ENCODE measurements at places on chromosomes 5 and 9.

GRCh38 chr5:84382363-84383295 lies 2.1 kb downstream of the EDIL3 start:
- no peak for DNase-seq

DNA sequence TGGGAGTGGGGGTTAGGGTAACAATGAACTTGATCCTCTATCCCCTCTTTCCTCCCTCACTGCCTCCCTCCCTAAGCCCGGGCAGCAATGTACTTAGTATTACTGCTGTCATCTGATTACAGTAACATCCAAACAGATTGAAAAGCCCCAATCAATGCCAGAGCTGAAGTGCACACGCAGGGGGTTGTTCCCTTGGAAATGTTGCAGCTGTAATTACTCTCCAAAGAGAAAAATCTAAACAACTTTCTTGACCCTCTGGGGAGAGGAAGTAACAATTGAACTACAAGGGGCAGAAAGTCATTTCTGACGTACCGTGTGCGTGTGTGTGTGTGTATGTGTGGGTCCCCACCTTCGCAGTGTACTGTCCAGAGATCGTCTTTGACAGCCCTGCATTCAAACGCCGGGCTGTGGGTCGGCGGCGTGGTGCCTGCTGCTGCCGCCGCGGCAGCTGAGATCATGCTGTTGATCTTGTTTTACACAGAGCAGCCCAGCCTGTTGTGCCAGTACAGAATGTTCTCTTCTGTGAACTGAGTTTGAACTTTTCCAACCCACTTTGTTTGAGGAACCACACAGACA lies 66.0 kb upstream of the KLF9 start:
- peak; percentile 41 for DNase-seq

GRCh38 chr5:117623042-117623805 lies 1048.6 kb upstream of the SEMA6A start:
- DNase-seq: no peak

DNA sequence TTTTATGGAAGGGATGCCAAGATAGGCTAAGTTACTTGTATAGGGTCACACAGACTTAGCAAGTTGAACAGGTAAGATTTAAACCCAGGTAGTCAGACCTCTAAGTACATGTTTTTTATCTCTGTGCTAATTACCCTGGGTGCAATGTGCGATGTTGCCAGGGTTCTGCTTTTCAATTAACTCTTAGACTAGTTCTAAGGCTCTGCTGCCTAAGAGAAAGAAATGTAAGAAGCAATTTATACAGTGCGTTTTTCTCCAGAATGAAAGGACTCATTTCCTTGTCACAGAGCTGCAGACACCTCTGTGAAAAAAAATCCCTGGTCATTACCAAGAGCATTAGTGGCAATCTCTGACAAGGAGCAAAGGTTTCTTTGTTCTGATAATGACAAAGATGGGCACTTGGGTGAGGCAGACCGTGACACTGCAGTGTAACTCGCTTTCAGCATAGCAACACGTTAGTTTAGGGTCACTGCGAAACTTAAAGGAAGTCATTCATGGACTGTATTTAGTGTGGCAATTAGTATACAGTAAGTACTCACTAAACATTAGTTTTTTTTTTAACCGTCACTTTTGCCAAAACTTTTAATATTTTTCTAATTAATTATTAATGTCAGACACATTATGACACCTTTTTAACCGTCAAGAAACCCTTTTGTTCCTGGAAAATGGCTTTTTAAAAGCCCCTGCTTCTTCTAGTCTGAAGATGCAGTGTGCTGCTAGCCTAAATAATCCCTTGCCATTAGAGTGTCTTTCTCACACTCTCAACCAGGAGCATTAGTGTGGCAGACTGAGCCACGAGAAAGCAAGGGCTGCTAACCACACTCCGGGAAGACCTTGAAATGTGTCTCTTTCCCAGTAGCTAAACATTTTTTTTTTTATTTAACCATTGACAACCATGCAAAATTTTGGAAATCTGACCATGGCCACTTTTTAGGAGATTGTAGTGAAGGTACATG lies 520.0 kb upstream of the C9orf72 start:
- no peak for DNase-seq

- no peak for DNase-seq
Observed at GRCh38 chr5:174520420-174521396, 203.7 kb upstream of the MSX2 start.

DNA sequence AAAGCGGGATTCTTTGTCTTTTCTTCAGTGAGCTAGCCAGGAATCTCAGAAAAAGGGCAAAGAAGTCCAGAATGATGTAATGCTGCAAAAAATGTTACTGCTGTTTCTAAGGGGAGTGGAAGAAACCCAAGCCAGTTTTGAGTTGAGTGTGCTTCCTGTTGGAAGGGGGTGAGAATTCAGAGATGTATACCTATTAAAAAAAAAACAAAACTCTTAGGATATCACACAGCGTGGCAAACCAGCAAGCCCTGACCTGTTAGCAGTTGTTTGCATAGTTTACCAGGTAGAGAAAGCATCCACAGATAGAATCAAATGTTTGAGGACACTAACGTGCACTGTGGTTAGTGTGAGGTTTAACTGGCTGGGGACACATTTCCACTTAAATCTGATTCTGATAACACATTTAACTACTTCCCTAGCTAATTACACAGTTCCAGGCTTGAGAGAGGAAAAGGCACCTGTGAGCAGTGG lies 11.4 kb downstream of the BASP1 start:
- no peak for DNase-seq

DNA sequence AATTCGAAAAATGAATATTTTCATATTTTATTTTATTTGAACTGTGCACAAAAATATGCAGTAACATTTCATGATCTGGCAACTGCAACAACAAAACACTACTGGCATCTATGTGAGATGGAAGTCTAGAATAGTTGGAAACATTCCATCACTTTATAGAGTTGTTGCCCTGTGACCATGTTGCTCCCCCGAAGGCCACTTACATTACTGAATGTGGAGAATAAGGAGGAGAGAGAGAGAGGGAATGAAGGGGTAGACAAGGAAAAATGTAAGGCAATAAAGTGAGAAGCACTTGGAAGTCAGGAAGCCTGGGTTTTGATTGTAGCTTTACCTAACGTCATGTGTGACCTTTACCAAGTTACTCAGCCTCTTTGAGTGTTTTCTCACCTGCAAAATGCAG lies 437.2 kb upstream of the EDIL3 start:
- no peak for DNase-seq

GRCh38 chr5:180807046-180807445 lies 4.4 kb upstream of the MGAT1 start:
- no peak for DNase-seq

GRCh38 chr5:141674747-141675146 lies 7.3 kb downstream of the ARAP3 start:
- DNase-seq: no peak

DNA sequence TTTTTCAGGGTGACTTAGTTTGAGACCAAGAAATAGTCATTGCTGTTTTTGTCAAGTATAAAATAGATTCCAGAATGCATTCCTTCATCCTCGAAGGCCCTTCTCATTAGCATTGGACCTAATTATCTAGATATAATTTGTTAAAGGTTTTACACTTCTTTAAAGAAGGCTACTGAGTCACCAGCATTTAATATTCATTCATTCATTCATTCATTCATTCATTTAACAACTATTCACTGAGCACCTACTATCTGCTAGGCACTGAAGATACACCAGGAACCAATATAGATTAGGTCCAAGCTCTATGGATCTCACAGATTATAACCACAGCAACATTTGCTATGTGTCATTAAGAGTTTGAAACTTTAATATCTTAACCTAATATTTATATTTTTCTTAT lies 11.1 kb upstream of the REEP5 start:
- DNase-seq: no peak

DNA sequence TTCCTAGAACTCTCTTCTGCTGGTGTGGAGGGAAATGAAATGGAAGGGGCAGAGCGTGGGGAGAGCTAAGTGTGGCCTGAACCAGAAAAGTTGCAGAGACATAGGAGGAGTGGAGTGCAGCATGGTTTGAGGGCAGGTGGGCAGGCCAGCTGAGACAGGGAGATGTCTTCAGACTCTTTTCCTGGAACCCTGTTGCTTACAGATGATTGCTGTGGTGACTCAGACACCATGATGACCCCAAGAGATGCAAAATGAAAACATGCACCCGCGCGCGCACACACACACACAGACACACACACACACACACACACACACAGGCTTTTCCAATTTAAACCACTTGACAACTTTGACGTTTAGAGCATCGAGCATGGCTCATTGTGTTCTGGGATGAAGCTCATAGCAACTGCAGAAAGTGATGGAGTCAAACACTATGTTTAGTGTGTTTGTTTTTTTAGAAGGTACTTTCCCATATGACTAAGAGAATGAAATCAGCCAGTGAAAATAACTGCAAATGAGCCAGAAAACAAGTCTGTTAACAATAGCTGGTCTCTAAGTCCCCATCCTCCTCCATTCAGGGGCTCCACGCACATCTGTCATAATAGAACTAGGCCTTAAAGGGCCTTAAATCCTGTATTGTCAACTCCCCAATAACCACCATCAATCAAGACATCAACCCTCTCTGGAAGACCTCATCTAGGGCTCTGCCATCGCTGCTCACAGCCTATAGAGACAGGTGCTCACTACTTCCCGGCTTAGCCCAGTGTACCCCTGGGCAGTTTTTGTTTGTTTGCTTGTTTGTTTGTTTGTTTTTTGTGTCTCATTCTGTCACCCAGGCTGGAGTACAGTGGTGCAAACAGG lies 9.6 kb downstream of the TMOD1 start:
- DNase-seq: no peak

- DNase-seq: no peak
Observed at GRCh38 chr5:56993241-56993640, 41.3 kb upstream of the MIER3 start.

- DNase-seq: no peak
Observed at GRCh38 chr5:56375011-56375410, 141.9 kb upstream of the ANKRD55 start.

Measured in D721Med (cell line).